ENCODE measurements at places on chromosomes 12 and 14.
A peak's percentile ranks its signal among the peaks of the same experiment; 100 is the strongest.

GRCh38 chr12:117134059-117134458 lies 34.8 kb upstream of the TESC start:
- peak; percentile 56 for DNase-seq

DNA sequence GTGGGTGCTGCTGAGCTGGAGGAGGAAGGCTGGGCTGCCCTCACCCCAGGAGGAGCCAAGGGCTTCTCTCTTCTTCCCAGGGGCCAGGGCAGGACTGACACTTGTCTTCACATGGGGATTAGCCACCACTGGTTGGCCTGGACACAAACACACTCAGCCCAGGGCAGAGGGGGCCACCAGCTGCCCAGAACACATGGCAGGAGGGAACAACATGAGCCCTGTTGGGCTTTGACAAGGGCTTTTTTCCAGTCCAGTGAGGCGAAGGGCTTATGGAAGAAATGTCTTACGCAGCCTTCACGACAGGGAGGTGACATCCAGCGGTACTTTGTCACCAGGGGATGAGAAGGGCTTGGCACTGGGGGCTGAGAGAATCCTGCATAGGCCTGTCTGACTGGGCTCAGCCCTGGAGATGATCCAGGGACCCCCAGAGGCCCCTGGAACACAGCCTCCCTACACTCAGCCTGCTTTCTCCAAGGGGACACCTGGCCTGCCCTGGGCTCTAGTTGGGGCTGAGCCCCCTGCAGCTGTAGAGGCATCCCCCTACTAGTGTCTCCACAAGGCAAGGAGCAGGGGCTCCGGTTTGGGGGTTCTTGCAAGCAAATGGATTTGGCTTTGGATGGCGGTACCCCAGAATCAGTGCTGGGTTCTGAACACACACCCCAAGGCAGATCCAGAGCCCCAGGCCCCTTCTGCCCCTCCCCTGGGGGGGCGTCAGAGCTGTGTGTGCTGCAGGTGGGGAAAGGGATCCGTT lies 18.9 kb downstream of the ARL6IP4 start:
- DNase-seq, result no peak

DNA sequence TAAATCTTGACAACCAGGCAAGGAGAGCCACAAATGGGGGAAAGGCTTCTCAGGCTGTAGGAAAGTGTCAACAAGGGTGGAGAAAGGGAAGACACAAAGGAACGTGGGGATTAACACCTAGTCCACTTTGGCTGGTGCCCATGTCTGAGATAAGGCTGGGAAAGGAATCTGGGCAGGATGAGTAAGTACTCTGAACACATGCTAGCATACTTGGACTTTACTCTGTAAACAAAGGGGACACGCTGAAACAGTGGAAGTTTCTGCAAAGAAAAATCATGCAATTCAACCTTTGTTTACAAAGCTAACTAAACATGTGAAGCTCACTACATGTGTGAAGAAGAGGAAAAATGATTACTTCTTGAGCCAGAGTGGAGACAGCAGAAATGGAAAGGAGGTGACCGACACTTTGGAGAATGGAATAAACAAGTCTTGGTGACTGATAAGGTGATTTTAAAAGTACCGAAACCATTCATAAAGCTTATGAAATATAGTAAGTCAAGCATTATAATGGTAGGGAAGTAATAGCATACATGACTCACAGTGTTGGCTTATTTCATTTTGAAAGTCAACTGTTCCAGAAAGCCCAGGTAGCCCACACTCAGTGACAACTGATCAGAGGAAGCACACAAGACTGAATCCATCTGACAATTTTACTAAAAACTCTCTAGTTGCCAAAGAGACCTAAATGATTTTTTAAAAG lies 13.2 kb downstream of the CPNE8 start:
- no peak for DNase-seq

GRCh38 chr14:62667421-62667914 lies 377.8 kb downstream of the KCNH5 start:
- DNase-seq, result no peak

DNA sequence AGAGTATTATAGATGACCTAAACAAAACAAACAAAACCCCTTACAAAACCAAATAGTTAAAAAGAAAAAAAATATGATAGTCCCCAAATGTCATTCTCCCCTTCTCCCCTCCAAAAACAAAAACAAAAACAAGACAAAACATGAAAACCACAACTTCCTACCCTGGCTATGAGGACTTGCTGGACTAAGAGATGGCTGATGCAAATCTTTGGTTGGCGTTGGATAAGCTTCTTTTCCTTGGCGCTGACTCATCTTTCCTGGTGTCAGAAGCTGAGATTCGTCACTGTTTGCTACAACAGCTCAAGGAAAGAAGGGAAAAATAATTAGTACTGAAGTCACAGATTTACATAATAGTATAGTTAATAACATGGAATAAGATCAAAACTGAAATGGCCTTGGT lies 102.5 kb upstream of the BBS10 start:
- no peak for DNase-seq

GRCh38 chr12:130120012-130120805 lies 42.1 kb upstream of the FZD10 start:
- DNase-seq, result no peak

Measured in HL-60 (cell line).